NCI-H187 treated with DMSO at 0.1 percent for 48 hours (cell line): ENCODE measurements at places on chromosomes 2 and 18.

DNA sequence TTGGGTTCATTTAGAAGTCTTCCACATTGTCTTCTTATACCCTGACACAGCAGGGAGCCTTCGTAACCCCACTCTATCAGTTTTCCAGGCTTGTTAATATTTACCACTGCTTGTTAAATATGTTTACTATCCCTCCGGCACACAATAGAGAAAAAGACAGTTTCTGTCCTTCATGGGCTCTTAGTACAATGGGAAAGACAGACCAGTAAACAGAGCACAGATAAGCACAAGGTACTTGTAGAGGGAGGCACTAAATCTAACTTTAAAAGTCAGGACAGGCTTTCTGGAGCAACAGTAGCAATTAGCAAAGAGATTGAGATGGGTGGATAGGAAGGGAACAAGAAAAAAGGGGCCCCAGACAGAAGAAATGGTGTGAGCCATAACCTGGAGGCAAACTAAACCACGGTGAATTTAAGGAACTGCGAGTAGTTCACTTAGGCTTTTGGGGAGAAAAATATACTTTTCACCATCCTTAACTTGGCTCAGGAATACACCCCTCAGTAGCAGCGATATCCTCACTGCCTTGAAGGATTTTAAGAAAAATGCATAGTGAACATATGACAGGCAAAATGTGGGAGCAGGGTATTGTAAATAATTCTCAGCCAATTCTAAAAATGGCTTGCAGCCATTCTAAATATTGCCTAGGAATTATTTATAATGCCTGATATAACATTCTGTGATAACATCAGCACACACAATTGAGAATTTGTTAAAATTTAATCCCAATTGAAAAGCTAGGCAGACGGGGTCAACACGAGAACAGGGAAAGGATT lies 383.7 kb downstream of the CDH2 start:
- DNase-seq, result no peak

GRCh38 chr2:134576478-134576877 lies 142.3 kb downstream of the TMEM163 start:
- no peak for DNase-seq

GRCh38 chr2:19176977-19177376 lies 181.4 kb downstream of the OSR1 start:
- DNase-seq, result no peak

- no peak for DNase-seq
These were observed 124.0 kb downstream of the PRELID3A start for GRCh38 chr18:12531749-12532148.

DNA sequence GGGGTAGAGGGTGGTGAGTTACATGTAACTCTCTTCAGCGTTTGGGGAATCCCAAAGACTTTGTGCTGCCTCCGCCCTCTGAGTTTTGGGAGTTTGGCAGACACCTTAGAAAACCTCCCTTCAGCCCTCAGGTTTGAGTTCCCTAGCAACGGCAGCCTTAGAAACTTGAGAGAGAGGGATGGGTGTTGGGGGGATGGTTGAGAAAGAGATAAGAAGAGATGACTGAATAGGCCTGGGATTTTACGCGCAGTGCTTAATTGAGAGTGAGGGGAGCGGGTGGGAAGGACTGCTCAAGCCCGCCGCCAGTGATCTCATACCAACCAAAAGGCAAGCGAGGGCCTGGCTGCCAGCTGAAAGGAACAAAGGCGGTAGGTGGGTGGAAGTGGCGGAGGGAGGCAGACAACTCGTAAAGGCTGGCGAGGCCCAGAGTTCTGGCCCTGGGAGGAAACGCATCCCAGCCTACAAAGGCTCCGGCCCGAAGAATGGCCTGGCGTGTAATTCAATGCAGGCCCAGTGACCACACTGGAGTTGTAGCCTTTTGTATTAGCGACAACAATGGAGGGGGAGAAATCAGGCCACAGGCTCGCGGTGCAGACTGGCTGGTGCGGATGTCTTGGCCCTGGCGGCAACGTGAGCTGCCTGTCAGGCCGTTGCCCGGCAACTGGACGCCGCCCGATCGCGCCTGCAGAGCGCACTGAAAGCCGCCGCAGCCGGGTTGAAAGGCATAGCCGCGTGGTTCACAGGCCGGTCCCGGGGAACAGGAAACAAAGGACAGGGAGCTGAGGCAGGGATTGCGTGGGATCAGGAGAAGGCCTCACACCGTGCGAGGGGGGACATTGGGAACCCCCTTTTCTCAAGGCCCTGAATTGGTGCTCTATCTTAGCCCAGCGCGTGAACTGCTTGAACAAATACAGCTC lies 39.9 kb upstream of the DARS1 start:
- DNase-seq, result no peak

GRCh38 chr2:207879536-207879935 lies 109.8 kb upstream of the FZD5 start:
- DNase-seq, result no peak

- no peak for DNase-seq
These were observed 77.8 kb upstream of the STON1 start for GRCh38 chr2:48452108-48452507.

DNA sequence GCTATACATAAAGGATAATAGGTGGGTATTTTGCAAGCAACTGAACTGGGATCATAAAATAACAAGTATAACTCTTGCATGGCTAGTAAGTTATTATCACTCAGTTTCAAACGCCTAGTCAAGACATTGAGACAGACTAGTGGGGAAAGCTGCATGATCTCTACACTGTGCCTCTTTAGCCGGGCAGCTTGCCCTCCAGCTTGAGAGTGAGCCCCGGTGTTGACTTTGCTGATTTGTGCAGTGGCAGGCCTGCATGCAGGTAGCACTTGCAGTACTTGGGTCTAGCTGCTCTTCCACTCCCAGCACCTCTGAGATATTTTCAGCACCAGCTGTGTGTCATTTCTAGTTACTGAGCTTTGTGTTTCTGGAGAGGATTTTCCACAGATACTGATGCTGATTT lies 118.8 kb upstream of the DAPL1 start:
- no peak for DNase-seq

DNA sequence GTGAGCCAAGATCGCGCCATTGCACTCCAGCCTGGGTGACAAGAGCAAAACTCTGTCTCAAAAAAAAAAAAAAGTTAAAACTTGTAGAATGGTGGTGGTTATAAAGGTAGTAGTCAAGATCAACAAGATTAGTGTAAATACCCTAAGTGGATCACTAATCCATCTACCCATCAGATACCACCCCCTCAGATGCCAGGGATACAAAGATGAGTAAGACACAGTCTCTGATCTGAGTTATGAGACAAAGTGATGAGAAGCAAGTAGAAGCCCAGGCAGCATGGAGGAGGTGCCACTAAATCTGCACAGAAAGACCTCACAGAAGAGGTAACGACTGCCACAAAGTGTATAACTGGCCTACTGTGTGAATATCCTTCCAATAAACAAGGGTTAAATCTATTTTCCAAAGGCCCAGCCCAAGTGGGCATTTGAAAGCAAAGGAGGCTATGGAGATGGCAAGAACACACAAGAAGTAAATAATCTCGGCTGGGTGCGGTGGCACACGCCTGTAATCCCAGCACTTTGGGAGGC lies 20.2 kb downstream of the NFE2L2 start:
- DNase-seq, result no peak

- DNase-seq, result no peak
These were observed 91.8 kb downstream of the ACVR1 start for GRCh38 chr2:157784169-157784822.

DNA sequence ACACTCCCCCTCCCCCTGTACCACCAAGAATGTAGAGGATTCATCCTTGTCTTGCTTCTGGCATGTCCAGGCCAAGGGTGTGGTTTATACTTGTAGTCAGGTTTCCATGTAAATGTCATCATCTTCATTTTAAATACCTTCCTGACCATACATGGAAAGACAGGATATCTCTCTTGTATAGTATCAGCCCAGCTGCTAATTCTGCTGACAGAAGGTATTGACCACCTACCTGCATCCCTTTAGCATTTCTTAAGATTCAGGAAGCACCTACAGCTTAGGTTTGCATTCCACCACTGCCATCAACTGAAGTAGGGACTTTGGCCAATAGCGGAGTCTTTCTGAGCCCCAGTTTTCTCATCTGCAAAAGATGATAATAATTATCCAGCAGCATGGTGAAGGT lies 22.9 kb upstream of the FSHR start:
- no peak for DNase-seq

DNA sequence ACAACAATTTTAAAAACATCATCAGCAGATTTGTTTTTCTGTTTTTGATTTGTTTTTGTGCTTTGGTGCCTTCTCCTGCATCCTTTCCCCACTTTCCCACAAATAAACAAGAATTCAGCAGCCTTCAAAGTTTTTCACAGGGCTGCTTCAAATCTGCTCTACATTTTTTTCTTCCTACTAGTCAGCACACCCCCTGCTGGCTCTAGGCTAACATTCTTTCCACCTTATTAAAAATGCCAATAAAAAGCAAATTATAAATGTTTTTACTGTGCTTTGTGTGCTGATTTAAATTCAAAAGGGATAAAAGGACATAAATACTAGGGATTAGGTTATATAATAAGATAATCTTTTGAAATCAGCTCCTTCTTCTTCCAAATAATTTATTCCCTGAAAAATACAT lies 6.2 kb upstream of the CNTNAP5 start:
- no peak for DNase-seq

DNA sequence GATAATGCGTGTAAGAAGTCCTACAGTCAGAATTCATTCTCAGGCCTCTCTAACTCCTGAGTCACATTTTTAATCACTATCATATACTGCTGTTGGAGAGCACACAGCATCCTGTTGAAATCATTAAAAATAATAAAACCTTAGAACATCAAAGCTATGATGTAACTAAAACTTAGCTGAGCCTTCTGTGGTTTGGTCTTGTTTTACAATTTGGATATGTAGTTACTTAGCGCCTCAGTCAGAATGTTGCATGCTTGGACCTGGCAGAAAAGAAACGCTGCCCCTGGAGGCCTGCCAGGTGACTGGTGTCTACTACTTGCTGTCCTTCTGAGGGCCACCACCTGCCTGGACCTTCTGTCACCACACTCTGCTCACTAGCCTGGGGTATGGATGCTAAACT lies 261.1 kb upstream of the RASGRP3 start:
- no peak for DNase-seq
